ENCODE measurements at places on chromosomes 1 and 21.

DNA sequence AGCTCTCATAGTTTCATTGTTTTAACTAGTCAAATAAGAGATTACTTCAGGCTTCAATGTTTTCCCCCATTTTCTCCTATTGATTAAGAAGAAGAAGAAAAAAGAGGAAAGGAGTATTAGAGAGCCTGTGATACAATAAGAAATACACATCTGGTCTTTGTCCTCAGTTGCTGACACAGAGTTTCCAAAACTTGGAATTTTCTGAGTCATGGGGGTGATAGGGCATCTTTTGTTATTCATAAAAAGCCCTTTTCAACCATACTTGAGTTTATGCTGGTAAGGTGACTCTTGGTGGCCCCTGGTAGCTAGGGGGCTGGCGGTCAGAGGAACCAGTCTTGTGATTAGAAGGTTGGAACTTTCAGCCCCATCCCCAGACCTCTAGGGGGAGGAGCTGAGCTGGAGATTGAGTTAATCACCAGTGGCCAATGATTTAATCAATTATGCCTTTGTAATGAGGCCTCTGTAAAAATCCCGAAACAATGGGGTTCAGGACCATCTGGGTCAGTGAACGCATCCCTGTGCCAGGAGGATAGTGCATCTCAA lies 28.9 kb upstream of the KLF18 start:
- no peak for DNase-seq

DNA sequence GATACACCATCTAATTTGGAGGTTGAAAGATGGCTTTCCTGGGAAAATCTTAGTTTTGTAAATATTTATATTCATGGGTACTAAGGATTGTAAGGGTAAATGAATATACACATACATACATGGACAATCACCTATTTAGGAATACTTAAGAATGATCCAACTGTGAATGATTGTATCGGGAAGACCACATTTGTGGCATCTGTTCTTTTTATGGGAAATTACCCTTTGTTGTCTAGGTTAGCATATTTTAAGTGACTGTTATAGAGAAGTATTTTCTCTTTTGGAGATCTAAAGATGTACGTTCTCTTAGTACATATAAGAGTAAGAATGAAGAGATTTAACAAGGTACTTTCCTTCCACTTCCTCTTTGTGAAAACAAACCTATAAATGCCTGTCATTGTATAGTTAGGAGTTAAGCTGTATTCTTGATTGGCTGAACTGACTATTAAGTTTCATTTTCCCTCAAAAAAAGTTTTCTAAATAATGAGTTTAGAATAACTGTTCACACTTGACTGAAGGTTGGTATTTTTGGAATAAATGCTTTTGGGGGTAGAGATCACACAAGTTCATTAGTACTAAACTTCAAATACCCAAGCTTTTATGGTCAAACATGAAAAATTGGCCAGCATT lies 26.7 kb downstream of the SNX7 start:
- no peak for DNase-seq

DNA sequence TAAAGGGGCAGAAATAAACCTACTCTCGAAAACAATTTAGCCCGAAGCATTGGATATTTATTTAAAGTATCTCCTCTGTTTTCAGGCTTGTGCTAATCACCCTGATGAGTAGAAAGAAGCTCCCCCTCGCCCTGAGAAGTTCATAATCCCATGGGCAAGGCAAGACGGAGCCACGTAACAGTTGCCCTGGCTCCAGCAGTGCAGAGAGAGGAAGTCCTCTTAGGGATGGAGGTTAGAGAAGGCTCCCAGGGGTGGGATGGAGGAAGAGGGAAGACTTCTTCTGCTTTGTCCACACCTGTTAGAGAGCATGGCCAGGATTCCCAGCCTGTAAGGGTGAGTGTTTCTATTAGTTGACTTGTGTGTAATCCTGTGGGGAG lies 3.4 kb upstream of the GPR25 start:
- DNase-seq: no peak

- no peak for DNase-seq
Observed at GRCh38 chr1:164559342-164560051, 513 bp downstream of the PBX1 start.

DNA sequence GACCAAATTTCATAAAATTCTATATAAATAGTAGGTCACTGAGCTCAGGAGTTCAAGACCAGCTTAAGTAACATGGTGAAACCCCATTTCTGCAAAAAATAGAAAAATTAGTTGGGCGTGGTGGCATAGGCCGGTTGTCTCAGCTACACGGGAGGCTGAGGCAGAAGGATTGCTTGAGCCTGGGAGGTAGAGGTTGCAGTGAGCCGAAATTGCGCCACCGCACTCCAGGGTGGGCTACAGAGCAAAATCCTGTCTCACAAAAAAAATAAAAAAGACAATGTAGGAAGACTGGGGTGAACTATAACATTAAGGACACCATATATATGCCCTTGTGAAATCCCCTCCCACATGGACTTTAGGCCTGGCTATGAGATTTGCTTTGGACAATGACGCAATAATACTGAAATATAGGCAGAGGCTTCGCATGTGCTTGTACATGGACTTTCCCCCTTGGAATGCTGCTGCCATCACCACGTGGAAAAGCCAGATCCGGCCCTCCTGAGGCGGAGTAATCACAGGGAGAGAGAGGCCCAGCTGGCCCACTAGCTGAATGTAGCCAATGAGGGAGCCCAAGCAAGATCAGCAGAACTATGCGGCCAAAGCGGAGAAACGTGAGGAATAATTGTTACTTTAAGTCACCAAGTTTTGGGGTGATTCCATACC lies 13.1 kb upstream of the USP1 start:
- DNase-seq: no peak

- DNase-seq: no peak
Observed at GRCh38 chr1:211822677-211823407, 7.7 kb downstream of the LPGAT1 start.
